ENCODE measurements at places on chromosomes 12 and 14. TPM values are rescaled to one million over a fixed set of nuclear protein-coding genes. Genes with fewer than 3 reads are reported as not detected.

Gene KRT75
- total RNA-seq = not detected

Gene WSB2
- 48.2 TPM for total RNA-seq

Gene BICDL1
- total RNA-seq = 98.5 TPM

Gene SERPINA1
- total RNA-seq = not detected

Gene RFX4
- total RNA-seq = not detected

Gene OR6C2
- not detected for total RNA-seq

Gene SYCP3
- 0.94 TPM for total RNA-seq

Gene KLHL33
- 3.4 TPM for total RNA-seq

Gene RTL1
- total RNA-seq = not detected

GRCh38 chr12:12166751-12167150 is 96.0 kb downstream of the BCL2L14 start:
- no peak for DNase-seq

GRCh38 chr12:97837401-97837800 is 374.8 kb downstream of the RMST start:
- no peak for DNase-seq

DNA sequence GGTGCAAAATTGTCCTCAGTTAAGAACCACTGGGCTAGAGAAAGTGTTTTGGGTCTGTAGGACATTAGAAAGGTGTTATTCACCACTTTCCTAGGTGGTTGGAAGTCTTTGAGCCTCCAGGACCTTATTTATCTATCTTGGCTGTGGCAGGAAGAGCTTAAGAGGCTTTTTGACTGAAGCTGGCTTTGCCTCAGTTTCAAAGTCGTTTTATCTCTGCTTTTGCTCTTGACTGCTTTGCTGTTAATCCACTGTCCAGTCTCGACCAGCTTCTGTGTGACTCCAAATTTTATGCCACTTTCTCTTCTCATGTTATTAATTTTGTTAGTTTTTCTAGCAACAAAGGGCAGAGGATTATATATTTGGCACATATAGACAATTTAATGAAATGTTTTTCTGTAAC is 60.3 kb downstream of the PPHLN1 start:
- no peak for DNase-seq

DNA sequence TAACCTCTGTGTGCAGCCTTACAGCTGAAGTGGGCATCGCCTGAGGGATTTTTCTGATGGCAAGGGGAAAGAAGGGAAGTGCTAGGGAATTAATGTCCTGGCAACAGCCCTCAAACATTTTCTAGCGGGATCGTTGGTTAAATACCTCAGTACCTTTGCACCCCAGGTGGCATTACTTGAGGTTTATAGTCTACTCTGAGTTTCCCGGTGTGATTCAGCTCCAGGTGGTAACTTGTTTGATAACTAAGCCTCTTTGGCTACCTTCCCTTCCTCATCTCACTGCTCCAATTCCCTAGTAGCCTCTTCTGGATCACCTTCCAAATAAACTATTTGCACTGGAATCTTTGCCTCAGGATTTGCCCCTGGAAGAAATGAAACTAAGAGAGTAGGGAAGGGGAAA is 237.0 kb upstream of the SSTR1 start:
- DNase-seq = no peak

- DNase-seq = peak; percentile 74
These were observed 17.8 kb upstream of the HDAC7 start for GRCh38 chr12:47837190-47838171.

DNA sequence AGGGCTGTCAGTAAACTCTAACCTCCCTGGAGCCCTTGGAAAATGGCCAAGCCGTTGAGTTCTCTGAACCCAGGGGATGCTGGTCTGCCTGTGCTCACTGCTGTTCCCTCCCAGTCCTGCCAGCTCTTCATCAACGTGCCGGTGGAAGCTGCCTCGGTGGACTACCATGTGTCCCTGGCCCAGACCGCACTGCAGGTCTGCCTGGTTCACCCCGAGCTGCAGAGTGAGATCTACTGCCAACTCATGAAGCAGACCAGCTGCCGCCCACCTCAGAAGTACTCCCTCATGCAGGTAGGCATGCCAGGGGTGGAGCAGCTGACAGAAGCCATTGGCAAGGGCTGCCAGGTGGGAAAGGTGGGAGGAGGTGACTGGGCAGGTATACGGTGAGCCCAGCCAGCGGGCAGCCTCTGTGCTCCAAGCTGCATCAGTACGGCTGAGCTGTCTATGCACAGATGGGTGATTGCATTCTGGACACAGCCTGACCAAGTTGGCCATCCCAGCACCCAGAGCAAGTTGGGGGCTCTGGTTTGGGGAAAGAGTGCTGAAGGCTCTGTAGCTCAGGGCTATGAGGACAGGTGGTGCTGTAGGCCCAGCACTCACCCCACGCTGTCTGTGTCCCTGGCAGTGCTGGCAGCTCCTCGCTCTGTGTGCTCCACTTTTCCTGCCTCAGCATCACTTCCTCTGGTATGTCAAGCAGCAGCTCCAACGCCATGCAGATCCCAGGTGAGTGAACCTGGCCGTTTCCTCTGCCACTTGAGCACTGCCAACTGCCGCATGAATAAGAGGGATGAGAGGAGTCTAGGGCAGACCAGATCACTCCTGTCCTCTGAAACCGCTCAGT is 21.9 kb downstream of the PIGH start:
- DNase-seq = peak; percentile 19

GRCh38 chr14:50001999-50002925 is 109.4 kb downstream of the ARF6 start:
- peak; percentile 73 for DNase-seq

DNA sequence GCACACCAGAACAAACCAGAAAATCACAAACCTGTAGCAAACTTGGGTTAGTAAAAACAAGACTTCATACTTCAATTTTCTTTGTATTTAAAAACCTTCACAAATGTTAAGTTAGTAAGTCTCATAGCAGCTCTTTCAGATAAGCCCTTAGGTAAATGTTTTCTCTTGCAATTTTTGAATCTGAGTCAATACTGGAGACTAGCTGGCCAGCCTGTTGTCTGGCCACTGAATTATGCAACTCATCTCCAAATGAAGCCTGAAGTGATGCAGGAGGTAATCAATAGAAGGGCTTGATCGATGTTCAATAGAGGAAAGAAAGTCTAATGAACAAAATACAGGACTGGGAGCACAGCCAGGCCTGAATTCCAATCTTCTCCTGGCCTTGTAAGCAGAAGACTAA is 465.2 kb downstream of the LRIG3 start:
- no peak for DNase-seq

DNA sequence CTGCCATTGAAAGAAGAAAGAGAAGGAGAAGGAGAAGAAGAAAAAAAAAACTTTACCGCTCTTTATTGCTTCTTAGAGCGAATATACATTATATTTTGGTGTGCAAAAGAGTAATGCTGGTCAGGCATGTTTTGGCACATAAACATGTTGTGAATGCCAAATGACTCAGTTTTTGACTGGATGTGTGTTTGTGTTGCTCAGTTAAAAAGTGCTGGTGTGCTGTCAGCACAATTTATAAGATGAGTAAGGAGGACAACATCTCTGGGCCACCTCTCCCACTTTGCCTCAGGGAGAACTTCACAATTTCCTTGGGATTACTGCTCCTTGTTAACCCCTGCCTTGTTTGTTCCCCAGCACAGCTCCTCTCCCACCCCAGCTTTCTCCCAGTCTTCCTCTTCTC is 584.8 kb downstream of the ETNK1 start:
- DNase-seq = no peak

DNA sequence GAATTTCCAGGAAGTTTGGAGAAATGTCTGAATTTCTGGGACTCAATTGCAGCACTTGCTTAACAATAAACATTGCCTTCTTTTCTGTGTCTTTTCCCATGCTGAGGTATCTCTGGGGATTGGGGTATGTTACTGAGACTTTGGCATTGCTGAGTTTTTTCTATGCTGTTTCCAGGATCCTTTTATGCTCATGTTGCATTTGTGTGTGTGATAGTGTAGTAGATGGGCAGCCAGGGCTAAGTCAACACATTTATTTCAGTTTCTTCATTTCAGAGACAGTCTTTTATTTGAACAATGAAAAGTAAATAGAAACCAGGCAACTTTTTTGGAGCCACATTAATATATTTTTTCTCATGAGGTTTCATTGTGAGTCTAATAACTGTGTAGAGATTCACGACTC is 1160.3 kb upstream of the TMEM132C start:
- DNase-seq = no peak

DNA sequence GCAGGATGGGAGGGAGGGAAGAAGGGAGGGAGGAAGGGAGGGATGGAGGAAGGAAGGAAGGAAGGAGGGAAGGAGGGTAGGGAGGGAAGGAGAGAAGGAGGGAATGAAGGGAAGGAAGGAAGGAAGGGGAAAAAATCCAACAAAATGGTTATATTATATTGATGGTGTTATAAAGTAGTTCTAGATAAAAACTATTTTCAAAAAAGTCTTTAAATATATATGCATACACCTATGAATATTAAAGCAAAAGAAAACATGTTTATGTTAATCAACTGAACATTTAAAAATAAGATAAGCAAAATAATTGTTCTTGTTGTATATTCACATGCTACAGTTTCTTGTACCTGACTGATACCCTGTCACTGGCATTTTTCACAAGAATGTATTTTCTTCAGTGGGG is 1.9 kb downstream of the BDKRB1 start:
- no peak for DNase-seq

- DNase-seq = no peak
These were observed 980.5 kb downstream of the FLRT2 start for GRCh38 chr14:86510491-86510890.

DNA sequence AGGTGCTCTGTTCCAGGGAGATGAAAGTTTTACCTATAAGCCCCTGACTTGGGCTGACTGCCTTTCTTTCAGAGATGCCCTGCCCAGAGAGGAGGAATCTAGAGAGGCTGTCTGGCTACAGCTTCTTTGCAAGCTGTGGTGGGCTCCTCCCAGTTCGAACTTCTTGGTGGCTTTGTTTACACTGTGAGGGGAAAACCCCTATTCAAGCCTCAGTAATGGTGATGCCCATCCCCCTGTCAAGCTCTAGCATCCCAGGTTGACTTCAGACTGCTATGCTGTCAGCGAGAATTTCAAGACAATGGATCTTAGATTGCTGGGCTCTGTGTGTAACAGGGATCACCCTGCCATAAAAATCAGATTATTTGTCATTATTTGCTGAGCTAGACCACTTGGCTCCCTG is 377.6 kb downstream of the FLRT2 start:
- no peak for DNase-seq

DNA sequence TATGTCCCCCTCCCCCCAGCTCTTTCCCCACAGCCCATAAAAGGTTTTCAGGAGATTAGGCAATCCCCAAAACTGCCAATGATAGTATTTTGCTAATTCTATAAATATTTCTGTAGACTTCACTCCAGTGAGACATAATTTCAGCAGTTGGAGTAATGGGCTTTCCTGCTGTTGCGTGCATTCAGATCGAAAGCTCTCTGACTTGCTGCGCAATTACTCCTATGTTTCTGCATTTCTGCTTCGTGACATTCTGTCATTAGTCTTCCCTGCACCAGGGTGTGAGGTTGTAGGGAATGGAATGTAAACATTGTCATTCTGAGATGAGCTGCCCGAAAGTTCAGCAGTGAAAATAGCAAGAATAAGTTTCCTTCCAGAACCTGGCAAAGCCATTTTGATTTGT is 58.2 kb downstream of the SAMD4A start:
- no peak for DNase-seq

DNA sequence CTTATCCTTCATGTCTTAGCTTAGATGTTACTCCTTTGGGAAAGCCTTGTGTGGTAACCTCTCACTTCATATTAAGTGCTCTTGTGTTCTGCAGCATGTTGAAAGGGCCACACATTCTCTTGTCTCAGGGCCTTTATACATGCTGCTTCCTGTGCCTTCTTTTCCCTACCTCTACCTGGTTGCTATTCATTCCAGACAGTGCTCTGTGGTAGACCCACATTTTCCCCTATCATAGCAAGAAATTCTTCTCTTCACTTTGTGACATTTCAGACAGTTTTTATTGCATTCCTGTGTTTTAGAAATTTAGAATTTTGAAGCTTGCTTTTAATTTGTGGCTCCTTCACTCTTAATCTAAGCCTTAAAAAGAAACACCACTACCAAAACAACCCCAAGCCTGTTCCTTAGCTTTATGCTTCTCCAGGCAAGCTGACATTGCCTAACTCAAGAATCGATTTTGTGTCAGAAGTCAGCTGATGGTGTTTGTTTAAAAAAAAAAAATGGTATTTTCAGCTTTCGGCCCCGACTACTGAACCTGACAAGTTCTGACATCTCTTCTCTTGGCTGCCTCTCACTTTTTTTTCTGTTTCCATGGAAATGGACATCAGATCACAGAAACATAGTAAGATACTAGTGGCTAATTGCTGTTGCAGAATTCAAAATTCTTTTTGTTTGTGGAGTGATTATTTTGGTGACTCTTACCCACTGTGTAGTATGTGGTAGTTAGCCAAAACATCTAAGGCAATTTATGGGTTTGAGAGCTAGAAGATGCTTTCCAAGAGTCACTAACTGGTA is 156.3 kb downstream of the NUBPL start:
- DNase-seq = no peak

- no peak for DNase-seq
These were observed 894.9 kb downstream of the VRK1 start for GRCh38 chr14:97692084-97692483.

- no peak for DNase-seq
These were observed 48.1 kb upstream of the DUSP6 start for GRCh38 chr12:89400415-89400814.

DNA sequence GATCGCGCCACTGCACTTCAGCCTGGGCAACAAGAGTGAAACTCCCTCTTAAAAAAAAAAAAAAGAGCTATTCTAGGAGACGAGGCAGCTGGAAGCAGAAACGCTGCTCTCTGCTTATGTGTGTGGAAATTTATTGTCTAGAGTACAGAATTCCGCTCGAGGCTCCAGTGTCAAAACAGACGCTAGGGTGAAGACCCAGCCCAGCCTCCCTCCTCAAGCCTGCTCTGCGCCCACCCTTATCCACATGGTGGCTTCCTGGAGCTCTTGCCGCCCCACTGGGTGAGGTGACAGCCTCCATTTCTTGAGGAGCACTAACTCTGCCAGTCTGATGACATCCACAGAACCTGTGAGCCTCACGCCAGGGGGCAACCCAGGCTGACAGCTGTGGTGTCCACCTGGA is 49.5 kb upstream of the DLK1 start:
- no peak for DNase-seq

DNA sequence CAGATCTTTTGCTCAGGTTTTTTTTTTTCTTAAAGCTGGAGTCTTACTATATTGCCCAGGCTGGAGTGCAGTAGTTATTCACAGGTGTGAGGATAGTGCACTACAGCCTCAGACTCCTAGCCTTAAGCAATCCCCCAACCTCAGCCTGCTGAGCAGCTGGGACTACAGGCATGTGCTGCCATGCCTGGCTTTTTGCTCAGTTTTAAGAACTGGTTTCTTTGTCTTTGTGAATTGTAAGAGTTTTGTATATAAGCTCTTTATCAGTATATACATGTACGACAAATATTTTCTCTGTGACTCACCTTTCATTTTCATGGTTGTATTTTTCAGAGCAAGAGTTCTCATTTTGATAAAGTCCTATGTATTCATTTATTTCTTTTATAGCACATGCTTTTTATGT is 33.3 kb upstream of the C2CD5 start:
- DNase-seq = no peak

- DNase-seq = no peak
These were observed 350.5 kb upstream of the OR4E1 start for GRCh38 chr14:22024137-22024536.

- no peak for DNase-seq
These were observed 83.2 kb downstream of the ANO4 start for GRCh38 chr12:100877776-100878175.

Data from activated naive CD8-positive, alpha-beta T cell treated with anti-CD3 and anti-CD28 coated beads, Interleukin-2, amount 10 ng/mL, durations not matched to agents 7 days and 5 days (primary cell).